Left cardiac atrium (tissue), 4 donors: ENCODE measurements at places on chromosomes 6 and 20. TPM values are rescaled to one million over a fixed set of nuclear protein-coding genes. Genes with fewer than 3 reads are reported as not detected.

The KAT14 gene
- total RNA-seq: 8.5 TPM

The SPDEF gene
- total RNA-seq: not detected

The DDO gene
- 7.9 TPM for total RNA-seq

The SMOC2 gene
- total RNA-seq: 12.0 TPM

The TUBB2B gene
- total RNA-seq: 2.2 TPM

GRCh38 chr20:8431538-8432434, 299.7 kb downstream of the PLCB1 start:
- peak; percentile 84 for DNase-seq

GRCh38 chr20:49811825-49812506, 662 bp upstream of the SLC9A8 start:
- DNase-seq: no peak

- no peak for DNase-seq
These were observed 56.2 kb upstream of the EDN1 start for GRCh38 chr6:12233693-12234571.

- DNase-seq: no peak
These were observed 115.6 kb upstream of the FAM83B start for GRCh38 chr6:54730767-54731630.

- DNase-seq: no peak
These were observed 70.6 kb downstream of the SGK1 start for GRCh38 chr6:134247231-134247833.

DNA sequence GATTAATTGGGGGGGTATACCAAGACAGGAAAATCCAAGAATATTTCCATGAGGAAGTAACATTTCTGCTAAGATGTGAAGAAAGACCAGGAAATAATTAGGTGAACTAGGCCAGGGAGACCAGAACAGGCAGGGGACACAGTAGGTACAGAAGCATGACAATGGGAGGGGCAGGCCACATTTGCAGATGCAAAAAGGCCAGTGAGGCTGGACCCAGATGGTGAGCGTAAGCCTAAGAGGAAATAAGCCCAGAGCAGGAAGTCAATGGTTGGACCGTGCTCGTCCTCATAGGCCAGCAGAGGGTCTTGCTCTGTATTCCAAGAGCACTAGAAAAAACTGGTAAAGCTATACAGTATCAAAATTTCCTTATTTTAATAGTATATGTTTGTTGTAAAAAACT, 9.4 kb downstream of the CEP162 start:
- DNase-seq: no peak

DNA sequence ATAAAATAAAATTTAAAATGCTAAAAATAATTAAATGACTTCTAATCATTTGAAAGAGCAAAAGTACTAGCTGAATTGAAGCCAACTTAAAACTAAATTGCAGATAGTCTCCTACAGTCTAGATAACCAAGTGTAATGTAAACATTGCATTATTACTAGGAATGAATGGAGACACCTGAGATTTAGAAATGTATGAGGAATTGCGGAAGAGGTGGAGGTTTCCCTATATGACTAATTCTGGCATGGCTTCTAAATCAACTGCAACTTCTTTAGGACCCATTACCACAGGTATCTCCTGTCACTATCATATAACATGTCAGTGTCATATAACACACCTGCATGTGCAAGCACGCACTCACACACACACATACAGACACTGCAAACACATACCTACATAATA, 13.2 kb upstream of the GPR6 start:
- DNase-seq: no peak

GRCh38 chr6:43075670-43076463, at the start of gene PTK7:
TSS of gene PTK7 (plus strand) at chr6:43076314. CDS start at chr6:43076489, 175 bp downstream.
- DNase-seq: peak; percentile 29

- no peak for DNase-seq
These were observed 282.6 kb downstream of the TPBG start for GRCh38 chr6:82646231-82646615.

- DNase-seq: no peak
These were observed 543.3 kb upstream of the MARCKS start for GRCh38 chr6:113313841-113314240.

DNA sequence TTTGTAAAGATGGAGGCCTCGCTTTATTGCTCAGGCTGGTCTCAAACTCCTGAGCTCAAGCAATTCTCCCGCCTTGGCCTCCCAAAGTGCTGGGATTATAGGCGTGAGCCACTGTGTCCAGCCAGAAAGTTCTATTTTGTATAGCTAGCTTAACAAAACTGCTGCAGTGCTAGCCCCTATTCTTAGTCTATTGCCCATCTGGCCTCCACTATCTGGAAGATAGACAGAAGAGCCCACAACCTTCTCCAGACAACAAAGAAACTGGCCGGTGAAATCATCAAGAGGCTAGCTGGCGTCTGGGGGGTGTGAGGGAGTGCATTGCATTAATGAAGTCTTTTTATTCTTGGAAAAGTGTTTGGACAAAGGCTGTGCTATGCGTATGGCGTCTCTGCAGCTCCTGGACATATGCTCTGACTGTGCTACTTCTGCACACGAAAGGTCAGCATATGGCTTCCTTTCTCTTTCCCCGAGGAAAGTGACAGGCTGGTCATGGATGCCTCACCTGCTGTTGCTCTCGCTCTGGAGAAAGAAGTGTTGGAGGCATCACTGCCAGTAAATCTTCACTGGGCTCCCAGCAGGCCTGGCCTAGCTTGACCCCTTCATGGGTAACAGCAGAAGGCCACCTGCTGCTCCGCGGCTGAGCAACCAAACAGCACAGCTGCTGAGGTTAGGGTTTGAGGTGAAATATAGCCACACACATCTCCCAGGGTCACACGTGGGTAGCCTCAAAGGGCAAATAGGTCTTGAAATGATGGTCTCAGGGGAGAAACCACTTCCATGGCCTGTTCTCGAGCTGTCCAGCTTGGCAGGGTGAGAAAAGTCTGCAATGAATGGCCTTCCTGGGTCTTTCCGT, 95.1 kb upstream of the IYD start:
- no peak for DNase-seq

DNA sequence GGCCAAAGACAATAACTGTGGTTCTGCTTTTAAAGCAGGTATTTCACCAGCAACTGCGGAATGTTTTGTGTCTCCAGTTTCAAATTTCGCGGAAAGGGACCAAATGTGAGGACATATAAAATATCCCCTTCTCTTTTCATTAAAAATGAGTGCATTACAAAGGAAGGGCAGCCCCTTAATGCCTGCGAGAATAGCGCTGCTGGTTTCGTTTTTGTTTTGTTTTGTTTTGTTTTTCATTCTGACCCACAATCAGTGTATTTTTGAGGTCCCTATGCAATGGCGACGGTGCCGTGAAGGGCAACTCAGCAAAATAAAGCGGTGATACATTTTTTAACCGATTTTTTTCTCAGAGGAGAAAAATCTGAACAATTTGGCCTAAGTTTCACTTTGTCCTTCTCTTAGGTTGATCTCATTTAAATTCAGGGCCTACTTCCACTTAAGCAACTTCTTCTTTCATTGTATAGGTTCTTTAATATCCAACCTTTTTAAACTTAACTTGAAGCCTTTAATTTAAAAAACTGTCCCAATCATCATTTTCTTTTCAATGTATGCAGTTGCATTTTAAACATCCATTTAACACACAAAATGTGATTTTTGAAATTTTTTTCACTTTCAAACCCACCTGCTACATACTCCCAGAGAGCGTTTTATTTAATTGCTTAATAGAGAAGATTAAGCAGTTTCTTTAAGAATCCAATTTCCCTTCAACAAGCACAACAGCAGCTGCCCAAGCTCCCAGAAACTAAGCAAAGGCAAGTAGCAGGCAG, 2.9 kb upstream of the HIVEP2 start:
- no peak for DNase-seq

- DNase-seq: no peak
These were observed 15.9 kb upstream of the TMEM30A start for GRCh38 chr6:75300531-75300855.

DNA sequence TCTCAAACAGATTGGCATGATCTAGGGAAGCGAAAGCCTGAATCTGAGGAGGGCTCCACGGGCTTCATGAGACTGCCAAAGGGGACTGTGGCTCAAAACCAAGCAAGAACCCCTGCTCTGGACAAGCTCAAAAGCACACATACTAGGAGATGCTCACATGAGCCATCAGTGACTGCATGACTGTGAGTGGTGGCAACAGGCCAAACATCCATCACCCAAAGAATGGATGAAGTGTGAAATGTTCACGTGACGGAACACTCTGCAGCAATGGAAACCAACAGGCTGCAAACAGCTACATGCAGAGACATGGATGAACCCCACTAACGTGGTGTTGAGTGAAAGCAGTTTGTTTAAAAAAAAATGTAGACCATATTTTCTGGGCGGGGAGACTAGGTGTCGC, 136.3 kb downstream of the PREX1 start:
- no peak for DNase-seq

GRCh38 chr20:11976966-11977365, 59.3 kb downstream of the BTBD3 start:
- DNase-seq: no peak

- no peak for DNase-seq
These were observed 267.7 kb downstream of the RNF144B start for GRCh38 chr6:18654821-18655220.

GRCh38 chr6:170129691-170130171, 161.1 kb downstream of the DLL1 start:
- DNase-seq: peak; percentile 69

DNA sequence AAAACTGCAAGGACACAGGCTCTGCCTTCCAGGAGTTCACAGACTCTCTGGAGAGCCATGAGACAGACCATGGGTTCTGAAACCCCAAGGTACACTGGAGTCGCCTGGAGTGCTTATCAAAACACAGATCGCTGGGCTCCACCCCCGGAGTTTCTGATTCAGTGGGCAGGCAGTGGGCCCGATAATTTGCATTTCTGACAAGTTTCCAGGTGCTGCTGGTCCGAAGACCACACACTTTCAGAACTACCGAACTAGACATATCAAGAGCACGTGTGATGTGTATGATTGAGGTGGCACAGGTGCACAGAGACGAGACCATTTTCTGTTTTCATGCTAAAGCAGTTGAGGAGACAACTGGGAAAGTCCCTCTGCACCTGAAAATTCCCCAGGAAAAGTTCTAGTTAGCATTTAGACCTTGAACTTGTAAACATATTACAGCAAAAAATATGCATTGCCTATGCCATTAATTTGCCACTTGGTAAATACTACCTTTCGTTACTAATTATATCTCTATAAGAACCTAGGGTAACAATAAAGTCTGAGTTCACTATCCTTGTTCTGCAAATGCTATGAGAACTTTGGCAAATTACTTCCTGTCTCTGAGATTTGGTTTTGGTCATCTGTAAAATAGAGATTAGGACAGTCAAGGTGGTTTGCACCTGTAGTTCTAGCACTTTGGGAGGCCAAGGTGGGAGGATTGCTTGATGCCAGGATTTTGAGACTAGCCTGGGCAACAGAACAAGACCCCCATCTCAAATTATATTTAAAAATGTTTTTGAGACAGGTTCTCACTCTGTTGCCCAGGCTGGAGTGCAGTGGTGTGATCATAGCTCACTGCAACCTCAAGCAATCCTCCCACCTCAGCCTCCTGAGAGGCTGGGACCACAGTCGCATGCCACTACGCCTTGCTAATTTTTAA, 14.3 kb upstream of the PIM1 start:
- DNase-seq: no peak

- DNase-seq: no peak
These were observed 63.6 kb downstream of the GCLC start for GRCh38 chr6:53481323-53481722.

DNA sequence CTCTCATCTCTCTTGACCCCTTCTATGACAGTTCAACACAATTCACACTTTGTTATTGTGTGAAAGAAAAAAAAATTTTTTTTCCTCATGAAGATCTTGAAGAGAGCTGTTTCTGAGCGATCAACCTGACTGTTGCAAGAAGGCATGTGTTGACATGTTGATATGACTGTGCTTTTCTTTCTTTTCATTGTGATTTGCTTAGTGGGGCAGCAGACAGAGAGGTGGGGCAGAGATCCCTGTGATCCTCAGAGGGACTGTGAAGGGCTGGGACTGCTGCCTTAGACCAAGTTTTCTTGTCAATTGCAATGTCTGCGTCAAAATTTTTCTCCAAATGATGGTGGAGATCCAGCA, 70.8 kb upstream of the IYD start:
- no peak for DNase-seq
